ENCODE measurements at places on chromosomes 1 and 21. TPM values are rescaled to one million over a fixed set of nuclear protein-coding genes. Genes with fewer than 3 reads are reported as not detected.

DNA sequence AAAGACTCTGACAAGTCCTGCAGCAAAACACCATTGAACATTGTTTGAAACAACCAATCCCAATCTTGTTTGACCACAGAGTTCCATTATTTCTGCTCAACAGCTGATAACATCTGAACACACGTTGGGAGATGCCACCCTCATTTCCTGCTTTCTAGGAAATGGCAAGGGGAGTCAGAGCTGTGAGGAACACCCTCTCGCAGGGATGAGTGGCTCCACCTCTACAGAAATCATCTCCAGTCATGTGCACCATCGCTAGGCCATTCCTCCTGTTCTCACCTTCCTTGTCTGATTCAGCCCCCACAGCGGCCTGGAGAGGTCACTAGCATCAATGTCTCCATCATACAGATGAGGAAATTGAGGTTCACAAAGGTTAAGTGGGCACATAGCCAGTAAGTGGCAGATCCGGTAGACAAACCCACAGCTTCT lies 22.4 kb upstream of the RUNX3 start:
- no peak for DNase-seq

DNA sequence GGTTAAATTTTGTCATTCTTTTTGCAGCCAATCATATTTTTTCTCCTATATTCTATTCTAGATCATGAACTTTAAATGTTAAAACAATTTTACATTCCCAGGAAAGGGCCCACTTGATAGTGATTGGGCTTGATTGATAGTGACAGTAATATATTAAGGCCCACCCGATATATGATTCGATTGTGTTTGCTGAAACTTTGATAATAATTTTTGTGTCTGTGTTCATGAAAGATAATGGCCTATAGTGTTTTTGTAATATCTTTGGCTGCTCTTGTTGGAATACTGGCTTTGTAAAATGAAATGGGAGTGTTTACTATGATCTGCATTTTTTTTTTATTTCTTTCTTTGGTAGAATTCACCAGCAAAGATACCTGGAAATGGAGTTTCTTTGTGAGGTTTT lies 100.3 kb downstream of the SCCPDH start:
- no peak for DNase-seq

GRCh38 chr21:44892536-44893277 lies 19.2 kb upstream of the PTTG1IP start:
- peak; percentile 85 for DNase-seq

- DNase-seq, result no peak
Observed at GRCh38 chr1:175683491-175684298, 59.7 kb downstream of the TNR start.

DNA sequence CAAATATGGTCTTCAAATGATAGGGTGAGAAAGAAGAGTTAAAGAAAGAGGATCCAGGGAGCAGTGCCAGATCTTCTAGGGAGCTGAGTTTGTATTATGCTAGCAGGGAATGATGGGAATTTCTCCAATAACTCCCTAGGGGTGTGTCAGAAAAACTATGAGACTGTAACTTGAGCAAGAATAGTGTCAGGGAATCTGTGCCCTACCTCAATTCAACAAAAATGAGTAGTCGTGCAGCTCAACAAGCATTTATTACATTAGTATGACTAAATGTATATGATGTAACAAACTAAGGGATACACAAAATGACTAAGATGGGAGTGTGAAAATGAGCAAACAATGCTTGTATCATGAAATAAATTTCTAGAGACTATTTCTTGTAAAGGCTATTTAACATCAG lies 24.2 kb downstream of the SPAG17 start:
- DNase-seq, result no peak

- no peak for DNase-seq
Observed at GRCh38 chr1:9449976-9450696, 89.1 kb upstream of the SLC25A33 start.

DNA sequence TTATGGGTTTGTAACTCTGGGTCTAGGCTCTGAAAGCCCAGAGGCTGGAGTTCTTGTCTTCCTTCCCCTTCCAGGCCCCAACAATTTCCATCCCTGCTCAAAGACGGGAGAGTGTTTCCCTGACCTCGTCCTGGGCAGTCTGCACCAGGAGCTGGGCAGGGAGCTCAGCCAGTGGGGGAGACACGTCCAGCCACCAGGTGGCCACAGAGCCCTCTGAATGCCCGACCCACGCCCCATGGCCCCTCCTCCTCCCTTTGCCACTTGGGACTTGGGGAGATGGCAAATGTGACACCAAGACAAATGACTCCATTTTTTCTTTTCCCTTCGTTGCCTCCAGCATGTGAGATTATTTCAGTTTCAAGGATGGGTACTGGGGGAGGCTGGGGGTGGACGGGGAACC lies 159.9 kb upstream of the AJAP1 start:
- DNase-seq, result no peak

DNA sequence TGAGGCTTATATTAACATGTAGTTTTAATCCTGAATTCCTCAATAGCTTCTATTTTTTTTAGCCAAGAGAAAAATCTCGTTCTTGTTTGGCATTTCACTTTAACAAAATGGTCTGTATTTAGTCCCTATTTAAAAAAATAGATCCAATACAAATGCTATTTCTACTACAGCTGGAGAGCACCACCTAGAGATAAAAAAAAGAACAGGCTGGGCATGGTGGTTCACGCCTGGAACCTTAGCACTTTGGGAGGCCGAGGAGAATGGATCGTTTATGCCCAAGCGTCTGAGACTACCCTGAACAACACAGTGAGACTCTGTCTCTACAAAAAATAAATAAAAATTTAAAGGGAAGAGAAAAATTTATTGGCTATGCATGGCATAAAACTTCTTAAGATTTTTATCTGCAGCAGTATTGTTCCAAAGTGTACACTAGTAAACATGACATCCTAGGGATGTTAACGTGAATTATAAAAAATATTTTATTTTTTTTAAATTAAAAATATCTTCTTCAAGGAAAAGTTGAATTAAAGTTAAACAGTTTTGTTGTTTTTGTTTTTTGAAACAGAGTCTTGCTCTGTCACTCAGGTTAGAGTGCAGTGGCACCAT lies 4.4 kb downstream of the ST7L start:
- DNase-seq, result no peak

- DNase-seq, result peak; percentile 72
Observed at GRCh38 chr1:159826441-159827101, at the start of gene SLAMF8. SLAMF8 (plus strand) TSS chr1:159826873; CDS start chr1:159826899, 26 bp downstream.

DNA sequence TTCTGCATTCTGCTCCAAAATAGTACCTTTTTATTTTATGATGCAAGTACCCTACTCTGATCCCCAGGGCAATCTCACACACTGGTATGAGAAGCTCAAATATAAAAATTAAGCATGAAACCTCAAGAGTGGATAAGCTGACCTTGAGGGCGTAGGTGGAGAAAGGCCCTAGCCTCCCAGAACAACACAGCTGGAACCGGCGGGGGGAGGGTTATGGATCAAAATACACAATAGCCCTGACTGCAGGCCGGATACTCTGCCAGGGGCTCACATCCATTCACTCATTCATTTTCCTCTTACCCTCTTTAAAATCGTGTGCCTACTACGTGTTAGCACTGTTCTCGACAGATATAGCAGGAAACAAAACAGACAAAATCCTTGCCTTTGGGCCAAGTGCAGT lies 32.8 kb upstream of the ECE1 start:
- no peak for DNase-seq

GRCh38 chr21:15625363-15625762 lies 104.4 kb upstream of the USP25 start:
- DNase-seq, result no peak

DNA sequence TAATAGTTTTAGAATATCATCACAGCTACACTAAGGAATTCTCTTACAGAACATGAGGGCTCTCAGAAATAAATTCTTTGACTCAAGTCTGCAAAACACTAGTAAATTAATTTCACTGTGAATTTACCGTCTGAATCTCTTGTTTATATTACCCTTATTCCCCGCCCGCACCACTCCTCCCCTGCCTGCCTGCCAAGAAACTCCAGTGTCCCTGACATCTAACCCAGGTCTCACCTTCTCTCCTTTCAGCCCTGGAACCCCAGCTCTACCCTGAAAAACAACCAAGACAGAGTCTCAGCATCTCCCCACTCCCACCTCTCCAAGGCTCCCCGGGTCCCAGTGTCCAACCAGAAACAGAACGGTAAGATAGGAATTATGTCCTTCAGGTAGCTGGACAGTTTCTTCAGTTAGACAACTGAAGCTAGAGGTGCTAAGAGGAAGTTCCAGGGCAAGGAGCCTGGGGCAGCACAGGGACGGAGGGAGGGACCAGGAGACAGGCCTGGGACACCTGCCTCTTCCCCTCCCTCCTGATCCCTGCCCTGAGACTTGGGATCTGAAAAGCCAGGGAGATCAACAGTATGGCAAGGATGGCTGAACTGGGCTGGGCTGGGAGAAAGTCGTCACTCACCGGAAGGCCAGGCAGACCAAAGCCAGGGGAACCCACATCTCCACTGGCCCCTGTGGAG lies 15.4 kb downstream of the COL16A1 start:
- no peak for DNase-seq

- no peak for DNase-seq
Observed at GRCh38 chr1:150968491-150968890, 6.1 kb downstream of the CERS2 start.

- no peak for DNase-seq
Observed at GRCh38 chr1:56561227-56562019, 17.9 kb downstream of the PLPP3 start.

DNA sequence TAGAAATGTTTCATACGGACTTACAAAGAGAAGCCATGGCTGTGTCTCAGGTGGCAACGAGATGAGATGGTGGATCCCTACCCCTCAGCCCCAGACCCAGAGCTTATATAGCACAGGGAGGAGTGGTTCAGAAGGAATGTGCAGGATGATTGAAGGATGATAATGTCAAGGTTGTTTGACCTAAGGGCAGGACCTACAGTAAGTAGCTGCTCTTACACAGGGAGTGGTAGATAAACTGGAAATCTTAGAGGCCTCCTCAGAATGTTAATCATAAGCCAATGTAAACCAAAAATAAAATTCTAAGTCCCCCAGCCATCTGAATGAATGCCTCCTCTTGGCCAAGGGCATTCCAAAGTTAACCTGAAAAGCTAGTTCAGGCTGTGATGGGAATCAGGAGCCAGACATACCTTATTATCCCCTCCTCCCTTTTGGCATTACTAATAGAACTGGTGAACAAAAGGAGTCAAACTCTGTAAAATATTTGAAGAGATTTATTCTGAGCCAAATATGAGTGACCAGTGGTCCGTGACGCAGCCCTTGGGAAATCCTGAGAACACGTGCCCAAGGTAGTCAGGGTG lies 45.8 kb upstream of the PDE9A start:
- no peak for DNase-seq

KLHL12 gene
- total RNA-seq, result 30.5 TPM

RUSC1 gene
- 23.2 TPM for total RNA-seq

NRDC gene
- total RNA-seq, result 158 TPM

RHEX gene
- total RNA-seq, result not detected

OR2G6 gene
- total RNA-seq, result not detected

ARHGEF2 gene
- total RNA-seq, result 155 TPM

PTPN7 gene
- 181 TPM for total RNA-seq

LCE1F gene
- total RNA-seq, result not detected

KIF1B gene
- 13.9 TPM for total RNA-seq

IFI44L gene
- total RNA-seq, result 290 TPM

OR2T35 gene
- total RNA-seq, result not detected

DNALI1 gene
- total RNA-seq, result not detected

Data from activated naive CD8-positive, alpha-beta T cell treated with anti-CD3 and anti-CD28 coated beads, Interleukin-2, amount 10 ng/mL, durations not matched to agents 7 days and 5 days (primary cell).